Left lung (tissue), 14 donors: ENCODE measurements at places on chromosomes 1 and 21. TPM values are rescaled to one million over a fixed set of nuclear protein-coding genes. Genes with fewer than 3 reads are reported as not detected.

Gene IVL
- 0.12 TPM for total RNA-seq

Gene MCOLN2
- 5.9 TPM for total RNA-seq

Gene LYPD8
- not detected for total RNA-seq

Gene SLC25A34
- total RNA-seq: 2.6 TPM

Gene SLAMF9
- not detected for total RNA-seq

Gene CBS
- total RNA-seq: 18.2 TPM

Gene PROX1
- total RNA-seq: 6.2 TPM

Gene DNAH14
- 15.2 TPM for total RNA-seq

Gene CNIH3
- total RNA-seq: 2.5 TPM
